Amniotic epithelial cell (primary cell): ENCODE measurements at places on chromosomes 2 and 18.

DNA sequence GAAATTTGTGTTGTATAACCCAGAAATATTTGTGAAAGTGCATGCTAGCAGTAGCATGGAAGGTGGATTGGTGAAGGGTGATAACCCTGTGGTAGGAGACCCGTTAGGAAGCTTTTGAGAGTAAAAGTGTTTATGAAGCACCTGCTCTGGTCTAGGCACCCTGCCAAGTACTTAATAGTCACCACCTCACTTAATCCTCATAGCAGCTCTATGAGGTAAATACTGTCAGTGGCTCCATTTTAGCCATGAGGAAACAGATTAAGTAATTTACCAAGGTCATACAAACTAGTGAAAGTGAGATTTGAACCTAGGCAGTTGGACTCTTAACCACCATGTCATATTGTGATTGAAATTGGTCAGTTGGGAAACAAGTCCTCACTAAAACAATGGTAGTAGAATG is 66.8 kb downstream of the TET3 start:
- peak; percentile 7 for DNase-seq

GRCh38 chr18:69974365-69974764 is 26.7 kb upstream of the CD226 start:
- DNase-seq, result peak; percentile 49

- no peak for DNase-seq
Measured at GRCh38 chr18:62549755-62550154, 26.9 kb downstream of the ZCCHC2 start.

DNA sequence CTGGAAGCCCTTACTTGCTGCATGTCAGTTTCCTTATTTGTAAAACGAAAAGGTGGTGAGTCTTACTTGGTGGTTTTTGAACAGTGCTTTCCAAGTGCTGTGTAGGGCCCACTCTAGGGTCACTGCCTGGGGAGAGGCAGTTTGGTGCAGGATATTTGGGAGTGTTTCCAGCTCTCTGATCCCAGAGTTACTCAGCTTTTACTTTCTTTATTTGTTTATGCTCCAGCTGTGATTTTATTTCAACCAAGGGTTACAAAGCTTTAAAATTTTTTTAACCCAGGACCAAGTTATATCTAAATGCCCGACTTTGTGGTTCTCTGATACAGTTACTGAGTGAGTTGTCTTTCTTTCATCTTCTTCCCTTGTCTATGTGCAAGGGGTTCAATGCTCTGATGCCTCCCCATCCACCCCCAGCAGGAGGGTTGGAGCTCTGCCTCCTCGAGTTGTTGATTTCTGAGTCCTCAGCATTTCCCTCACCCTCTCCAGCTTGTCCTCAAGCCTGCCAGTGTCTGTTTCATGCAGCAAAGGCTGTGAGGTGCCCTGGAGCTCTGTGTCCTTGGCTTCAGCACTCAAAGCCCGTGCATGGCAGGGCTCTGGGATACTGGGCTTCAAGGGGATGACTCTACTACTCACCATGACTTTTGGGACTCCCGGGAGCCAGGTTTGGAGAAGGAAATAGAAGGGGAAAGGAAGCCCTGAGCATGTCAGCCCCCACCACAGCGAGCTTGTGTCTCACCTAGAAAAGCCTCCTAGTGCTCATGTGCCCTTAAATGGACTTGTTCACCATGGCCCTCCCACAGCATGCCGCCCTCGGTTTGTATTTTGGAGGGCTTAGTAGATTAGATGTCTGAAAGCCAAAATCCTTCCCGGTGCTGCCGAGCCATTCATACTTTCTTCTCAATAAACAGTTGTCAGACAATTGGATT is 236.8 kb downstream of the SETBP1 start:
- DNase-seq, result no peak

GRCh38 chr2:39140322-39140847 is 19.5 kb upstream of the SOS1 start:
- peak; percentile 49 for DNase-seq
